T-helper 2 cell (primary cell): ENCODE measurements at places on chromosomes 13 and 19.

- no peak for DNase-seq
These were observed 2.0 kb upstream of the LENG9 start for GRCh38 chr19:54465426-54466109.

GRCh38 chr19:15666186-15666585 lies 6.7 kb upstream of the CYP4F12 start:
- no peak for DNase-seq

- DNase-seq, result no peak
These were observed 9.9 kb downstream of the ARHGAP33 start for GRCh38 chr19:35785339-35785627.

- DNase-seq, result no peak
These were observed 3.0 kb downstream of the GADD45GIP1 start for GRCh38 chr19:12953799-12954611.

DNA sequence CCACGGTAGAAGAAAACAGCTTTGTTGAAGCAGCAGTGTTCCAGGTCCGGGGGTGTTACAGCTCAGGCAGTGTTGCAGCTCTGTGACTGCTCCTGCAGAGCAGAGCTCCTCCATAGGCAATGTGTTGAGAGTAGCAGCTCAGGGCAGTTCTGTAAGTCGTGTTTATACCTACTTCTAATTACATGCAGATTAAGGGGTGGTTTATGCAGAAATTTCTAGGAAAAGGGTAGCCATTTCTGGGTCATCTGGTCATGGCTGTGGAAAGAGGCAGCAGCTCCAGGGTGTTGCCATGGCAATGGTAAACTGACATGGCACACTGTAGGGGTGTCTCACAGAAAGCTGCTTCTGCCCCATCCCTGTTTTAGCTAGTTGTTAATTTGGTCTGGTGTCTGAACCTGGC lies 316.4 kb downstream of the GPC5 start:
- no peak for DNase-seq

DNA sequence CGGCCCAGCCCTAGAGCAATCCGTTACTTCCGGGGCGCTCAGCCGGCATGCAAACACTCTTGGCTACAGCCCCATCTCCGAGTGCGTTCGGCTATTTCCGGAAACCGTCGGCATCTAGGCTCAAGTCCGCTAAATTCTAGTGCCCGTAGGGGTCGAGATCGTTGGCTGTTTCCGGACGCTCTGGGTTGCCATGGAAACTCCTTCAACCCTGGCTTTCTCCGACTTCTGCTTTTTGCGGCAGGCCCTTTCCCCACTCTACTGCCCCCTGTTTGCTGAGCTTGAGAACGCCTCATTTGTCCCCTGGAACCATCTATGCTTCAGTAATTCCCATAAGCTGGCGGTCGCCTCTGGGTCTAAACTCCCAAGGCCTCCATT lies 534 bp upstream of the PIK3R2 start:
- peak; percentile 94 for DNase-seq

GRCh38 chr19:35767288-35768081 lies 7.9 kb upstream of the ARHGAP33 start:
- no peak for DNase-seq

GRCh38 chr13:110140099-110140498 lies 166.9 kb downstream of the COL4A1 start:
- DNase-seq, result no peak

- no peak for DNase-seq
These were observed 11.7 kb downstream of the NOP53 start for GRCh38 chr19:47756953-47757608.

DNA sequence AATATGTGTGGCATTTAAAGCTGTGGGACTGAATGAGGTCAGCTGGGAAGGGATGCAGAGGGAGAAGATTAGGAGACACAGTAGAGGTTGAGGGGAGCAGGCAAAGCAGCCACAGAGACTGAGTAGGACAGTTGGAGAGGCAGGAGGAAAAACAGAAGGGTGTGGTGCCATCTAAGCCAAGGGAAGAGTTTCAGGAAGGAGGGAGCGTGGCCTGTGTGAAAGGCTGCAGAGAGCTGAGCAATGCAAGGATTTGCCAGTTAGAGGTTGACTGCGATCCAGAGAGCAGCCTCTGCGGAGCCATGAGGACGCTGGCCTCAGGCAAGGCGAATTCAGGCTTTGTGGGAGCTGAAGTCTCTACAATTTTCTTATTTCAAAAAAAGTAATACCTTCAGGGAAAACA lies 28.9 kb downstream of the SOX21 start:
- DNase-seq, result no peak

- no peak for DNase-seq
These were observed 124.5 kb downstream of the SHISA2 start for GRCh38 chr13:25927363-25927762.

GRCh38 chr19:54268936-54269335 lies 11.9 kb upstream of the LILRB5 start:
- no peak for DNase-seq

GRCh38 chr13:52650731-52651130 lies 1.9 kb upstream of the SUGT1 start:
- no peak for DNase-seq

- no peak for DNase-seq
These were observed 86.2 kb upstream of the MBNL2 start for GRCh38 chr13:97135883-97136282.

DNA sequence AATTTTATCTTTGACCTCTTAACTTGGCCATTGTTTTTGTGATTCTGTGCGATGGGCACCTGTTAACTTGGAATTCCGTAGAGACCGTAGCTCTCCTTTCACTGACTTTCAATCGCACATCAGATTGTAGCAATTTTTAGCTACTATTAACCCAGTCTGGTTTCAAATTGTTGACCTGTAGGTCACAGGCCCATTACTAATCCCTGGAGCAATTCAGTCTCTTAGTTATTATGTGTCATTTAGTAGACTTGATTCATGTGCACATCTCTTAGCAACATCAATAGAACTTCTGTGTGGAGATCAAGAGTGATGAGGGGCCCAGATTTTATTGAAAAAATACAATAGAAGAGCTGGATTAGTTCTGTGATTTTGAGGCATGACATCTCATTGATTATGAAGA lies 549.6 kb upstream of the SLC10A2 start:
- no peak for DNase-seq

DNA sequence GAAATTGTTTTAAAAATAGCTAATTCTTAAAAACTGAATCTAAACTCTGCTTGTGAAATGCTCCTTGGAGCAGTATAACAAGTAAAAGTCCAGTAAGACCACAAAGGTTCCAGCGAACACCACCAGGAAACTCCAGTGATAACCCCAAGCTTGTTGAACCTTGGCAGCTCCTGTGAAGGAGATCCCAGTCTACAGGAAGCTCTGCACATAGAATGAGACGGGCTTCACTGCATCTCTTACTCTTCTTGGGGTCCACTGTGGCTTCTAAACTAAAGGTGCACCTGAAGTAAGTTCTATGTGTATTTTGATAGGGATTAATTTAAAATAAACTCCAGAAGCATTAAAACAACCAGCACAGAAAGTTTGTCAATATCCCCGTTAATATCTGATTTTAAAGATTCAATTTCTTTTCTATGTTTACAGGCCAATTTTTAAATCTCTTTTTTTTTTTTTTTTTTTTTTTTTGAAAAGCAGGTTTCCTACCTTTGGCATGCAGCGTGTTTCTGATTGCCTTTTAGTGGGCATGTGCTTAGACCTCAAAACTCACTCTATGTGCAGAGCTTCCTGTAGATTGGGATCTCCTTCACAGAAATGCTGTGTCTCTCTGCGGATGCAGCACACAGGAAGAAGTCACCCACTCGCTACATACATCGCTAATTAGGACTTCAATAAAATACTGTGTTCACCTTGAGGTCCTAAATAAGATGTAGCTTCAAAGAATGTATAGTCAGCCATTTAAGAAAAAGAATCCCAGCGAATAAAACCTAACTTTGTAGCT lies 508.5 kb downstream of the KLF12 start:
- no peak for DNase-seq

DNA sequence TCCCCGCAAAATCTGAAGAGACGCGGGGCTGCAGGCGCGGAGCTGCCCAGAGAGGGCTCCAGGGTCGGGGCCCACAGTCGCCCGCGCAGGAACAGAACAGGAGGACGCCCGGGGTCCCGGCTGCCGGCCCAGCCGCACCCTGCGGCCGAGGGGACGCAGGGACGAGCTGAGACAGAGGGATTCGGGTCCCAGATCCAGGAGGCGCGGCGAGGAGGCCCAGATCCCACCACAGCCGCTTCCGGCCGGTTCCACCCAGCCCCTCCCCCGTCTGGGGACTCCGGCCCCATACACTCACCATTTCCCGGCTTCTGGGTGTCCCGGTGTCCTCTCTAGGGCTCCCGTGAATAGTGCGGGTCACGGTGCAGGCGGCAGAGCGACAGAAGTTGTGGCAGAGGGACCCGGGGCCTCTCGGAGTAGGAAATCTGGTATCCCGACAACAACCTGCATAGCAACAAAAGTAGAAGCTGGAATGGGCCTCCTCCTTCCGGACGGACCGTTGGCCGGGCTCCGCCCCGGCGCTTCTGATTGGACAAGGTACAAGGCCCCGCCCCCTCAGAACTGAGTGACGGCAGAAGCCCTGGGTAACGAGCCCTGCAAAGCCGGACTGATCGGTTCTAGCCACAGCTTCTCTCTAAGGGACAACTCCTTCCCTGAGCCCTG lies at the start of gene ZNF20:
TSS of gene ZNF20 (minus strand) at position 466 of the 660 bp plus-strand sequence. CDS start at position 298, 168 bp downstream.
- DNase-seq, result peak; percentile 90

DNA sequence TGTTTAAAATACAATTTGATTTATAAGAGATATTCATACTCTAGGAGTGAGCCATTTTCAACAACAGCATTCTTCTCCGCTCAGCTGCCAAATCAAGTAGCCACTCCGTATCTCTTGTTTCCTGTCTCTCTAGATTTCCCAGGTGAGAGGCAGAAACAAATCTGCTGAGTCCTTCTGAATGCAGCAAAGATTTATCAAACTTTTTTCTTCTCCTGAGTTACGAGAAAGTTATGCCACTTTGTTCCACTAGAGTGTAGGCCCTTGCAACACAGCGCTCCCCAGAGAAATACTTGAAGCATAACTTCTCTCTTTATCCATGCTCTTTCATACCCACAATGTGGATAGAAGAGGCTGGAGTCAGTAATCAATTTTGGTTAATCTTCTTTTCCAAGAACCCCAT lies 1960.8 kb downstream of the OLFM4 start:
- no peak for DNase-seq

GRCh38 chr13:43664700-43665191 lies 122.0 kb downstream of the ENOX1 start:
- DNase-seq, result no peak

- DNase-seq, result no peak
These were observed 109.5 kb downstream of the COL4A1 start for GRCh38 chr13:110197471-110197870.

DNA sequence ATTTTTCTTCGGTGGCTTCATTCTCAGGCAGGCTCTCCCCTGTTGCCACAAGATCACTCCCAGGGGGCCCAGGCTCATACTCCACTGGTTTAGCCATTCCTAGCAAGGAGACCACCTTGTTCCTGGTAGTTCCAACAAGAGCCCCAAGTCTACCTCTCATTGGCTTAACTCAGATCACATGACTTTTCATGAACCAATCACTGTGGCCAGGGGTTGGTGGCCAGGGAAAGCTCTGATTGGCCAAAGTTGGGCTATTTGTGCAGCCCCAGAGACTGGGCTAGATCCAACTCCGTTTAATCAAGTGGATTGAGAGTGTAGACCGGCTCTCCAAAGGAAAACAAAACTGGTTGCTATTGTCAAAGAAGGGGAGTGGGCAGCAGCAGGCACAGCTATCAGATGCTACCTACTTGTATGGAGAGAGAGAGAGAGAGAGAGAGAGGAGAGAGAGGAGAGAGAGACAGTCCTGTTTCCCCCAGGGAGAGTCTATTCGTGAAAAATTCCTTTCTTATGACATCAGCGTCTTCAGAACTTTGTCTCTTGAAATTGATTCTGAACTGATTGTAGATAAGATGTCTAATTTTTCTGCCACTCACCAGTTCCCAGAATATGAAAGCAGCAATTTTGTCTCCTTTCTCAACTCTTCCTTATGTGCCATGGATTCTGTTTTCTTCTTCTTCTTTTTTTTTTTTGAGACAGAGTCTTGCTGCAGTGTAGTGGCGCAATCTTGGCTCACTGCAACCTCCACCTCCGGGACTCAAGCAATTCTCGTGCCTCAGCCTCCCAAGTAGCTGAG lies 5.9 kb downstream of the CEACAM19 start:
- no peak for DNase-seq

DNA sequence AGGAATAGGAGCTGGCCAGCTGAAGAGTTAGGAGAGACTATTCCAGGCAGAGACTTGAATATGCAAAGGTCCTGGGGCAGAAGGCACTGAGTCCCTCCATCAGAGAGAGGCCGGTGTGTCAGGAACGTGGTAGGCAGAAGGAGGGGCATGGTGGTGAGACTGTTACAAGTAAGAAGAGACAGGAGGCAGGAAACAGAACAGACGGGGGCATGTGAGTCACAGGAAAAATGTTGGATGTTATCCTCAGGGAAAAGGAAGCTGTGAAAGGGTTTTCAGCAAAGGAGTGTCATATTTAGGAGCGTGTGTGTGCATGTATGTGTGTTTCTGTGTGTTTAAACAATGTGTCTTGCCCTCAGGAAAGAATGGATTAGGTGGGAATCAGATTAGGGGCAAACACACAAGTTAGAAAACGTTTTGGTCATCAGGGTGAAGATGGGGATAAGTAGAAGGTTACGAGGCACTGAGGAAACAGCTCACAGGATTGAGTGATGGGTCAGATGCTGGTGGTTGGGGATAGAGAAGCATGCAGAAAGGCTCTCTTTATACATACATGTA lies 1.1 kb downstream of the EDDM13 start:
- DNase-seq, result no peak

- no peak for DNase-seq
These were observed 1411.2 kb upstream of the MIR17HG start for GRCh38 chr13:89936256-89936655.

GRCh38 chr19:40139533-40140287 lies 49.0 kb upstream of the ZNF780A start:
- peak; percentile 62 for DNase-seq

- no peak for DNase-seq
These were observed 78.4 kb downstream of the POU4F1 start for GRCh38 chr13:78524936-78525335.

- no peak for DNase-seq
These were observed 45.1 kb upstream of the SLC46A3 start for GRCh38 chr13:28763887-28764286.

DNA sequence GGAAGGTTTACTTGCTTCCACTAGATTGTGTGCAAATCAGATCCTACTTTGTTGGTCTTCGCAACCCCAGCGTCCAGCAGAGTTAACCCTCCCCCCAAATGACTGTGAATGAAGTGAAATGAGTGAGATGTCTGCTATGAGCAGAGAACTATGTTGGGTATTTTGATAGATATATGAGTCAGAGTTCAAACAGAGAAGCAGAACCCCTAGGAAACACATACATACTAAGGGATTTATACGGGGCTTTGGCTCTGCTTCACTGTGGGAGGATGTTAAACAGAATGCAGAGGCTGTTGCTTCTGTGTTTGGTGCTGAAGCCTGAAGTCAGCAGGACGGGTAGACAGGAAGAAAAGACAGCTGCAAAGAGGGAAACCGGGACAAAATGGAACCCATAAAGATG lies 197.0 kb downstream of the MZT1 start:
- DNase-seq, result no peak

DNA sequence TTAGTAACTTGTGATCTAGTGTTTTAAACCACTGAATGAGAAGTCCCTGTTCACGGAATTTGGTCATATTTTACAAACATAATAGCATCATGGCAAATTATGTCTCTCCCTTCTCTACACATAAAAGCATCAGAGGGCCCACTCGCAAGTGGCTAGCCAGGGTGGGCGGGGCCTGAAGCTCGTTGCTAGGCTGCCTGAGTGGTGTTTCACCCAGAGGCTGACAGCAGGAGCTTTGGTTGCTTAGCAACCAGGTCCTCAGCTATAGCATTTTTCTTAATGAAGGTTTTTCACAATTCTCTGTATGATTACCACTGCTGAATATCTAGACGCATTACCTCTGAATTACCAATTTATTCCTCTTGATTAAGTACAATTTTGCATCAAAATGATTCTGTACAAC lies 126.5 kb downstream of the NALCN start:
- DNase-seq, result peak; percentile 32
